ENCODE measurements at places on chromosomes 2 and 18.

GRCh38 chr2:127575941-127576432 lies 40.5 kb downstream of the MYO7B start:
- no peak for DNase-seq

GRCh38 chr2:189150033-189150432 lies 29.5 kb downstream of the COL5A2 start:
- DNase-seq: peak; percentile 59

- no peak for DNase-seq
These were observed 24.2 kb downstream of the BCL11A start for GRCh38 chr2:60529136-60529784.

DNA sequence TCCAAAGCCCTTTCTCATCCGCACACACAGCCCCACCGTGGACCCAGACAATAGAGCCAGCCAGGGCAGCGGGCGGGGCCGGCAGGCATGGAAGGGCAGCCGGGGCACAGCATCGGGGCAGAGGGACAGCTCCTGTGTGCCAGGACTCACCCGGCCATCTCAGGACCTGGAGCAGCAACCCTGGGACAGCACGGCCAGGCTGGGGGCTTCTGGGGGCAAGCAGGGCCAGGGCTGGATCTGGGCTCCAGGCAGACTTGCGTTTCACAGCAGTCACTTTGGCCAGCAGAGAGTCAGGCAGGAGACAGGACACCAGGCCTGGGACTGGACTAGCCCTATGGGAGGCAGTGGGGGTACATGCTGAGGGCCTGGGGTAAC lies 15.5 kb downstream of the ANO7 start:
- DNase-seq: no peak

DNA sequence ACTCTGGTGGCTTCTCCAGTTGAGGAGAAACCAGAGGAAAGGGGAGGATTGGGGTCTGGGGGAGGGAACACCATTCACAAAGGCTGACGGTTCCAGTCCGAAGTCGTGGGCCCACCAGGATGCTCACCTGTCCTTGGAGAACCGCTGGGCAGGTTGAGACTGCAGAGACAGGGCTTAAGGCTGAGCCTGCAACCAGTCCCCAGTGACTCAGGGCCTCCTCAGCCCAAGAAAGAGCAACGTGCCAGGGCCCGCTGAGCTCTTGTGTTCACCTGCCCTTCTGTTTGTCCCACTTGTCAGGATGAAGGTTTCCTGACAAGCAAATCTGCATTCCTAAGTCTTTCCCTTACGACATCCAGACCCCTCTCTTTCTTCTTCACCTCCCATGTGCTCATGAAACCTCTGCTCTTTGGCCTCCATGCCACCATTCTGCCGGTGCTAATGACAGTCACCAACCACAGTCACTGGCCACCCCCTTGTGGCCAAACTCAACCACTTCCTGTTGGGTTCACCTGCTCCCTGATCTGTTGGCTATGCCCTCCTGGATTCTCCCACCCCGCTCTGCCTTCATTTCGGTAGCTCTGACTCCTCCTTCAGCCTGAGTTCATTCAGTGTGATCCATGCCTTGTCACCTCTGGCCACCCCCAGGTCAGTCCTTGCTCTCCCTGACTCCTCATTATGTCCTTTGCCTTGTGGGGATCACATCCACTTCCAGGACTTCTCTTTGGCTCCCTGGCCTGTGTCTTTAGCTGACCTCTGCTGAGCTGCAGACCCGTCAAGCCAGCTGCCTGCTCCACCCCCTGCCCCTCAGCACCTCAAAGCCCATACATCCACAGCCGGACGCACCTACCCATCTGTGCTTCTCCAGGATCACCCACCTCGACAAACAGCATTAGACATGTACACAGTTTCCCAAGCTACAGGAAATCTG lies 17.6 kb downstream of the EMX1 start:
- no peak for DNase-seq

GRCh38 chr2:167249197-167249596 lies 360.9 kb downstream of the XIRP2 start:
- DNase-seq: no peak

DNA sequence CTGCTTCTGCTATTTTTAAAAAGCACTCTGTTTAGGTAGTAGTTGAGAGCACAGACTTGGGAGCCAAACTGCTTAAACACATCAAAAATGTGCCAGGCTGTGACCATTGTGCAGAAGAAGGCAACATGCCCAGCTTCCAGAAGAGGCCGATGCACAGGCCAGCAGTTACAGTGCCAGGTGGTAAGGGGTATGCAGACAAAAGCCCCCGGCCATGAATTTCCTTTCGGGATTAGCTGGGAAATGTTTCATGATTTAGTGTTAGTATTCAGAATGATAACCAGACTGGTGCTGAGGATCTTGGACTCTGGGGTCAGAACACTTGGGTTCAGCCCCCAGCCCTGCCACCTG lies 40.0 kb upstream of the ATG16L1 start:
- DNase-seq: no peak

GRCh38 chr2:233816771-233817170 lies 37.6 kb downstream of the HJURP start:
- DNase-seq: no peak

DNA sequence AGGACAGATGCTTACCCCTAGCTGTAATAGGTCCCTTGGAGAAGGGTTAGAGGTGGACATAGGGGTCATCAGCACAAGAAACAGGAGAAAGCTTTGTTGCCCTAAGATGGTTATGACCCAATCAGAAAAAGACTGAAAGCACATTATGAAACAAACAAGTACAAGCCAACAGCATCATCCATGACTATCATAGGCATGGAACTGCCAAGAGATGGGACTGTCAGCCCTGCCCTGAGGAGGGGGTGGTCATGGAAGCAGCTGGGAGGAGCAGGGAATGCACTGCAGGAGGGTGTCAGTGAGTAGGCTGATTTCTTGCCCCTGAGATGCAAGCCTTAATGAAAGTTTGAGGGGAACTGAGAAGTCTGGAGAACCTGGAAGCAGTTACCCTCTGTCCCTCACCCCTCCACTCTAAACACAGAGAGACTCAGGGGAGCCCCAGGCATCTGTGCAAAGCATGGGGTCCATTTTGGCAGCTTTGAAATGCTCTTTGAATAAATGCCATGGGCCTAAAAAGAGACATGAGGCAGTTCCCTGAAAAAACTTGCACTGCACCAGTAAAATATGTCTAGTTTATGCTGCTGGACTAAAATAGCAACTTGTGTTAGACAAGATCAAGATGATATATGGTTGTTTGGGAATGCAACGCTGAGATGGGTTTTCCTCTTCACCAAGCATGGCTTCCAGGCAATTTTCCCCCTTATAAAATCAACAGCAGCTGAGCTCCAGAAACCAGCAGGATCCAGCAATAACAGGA lies 122.7 kb upstream of the ZFP36L2 start:
- DNase-seq: peak; percentile 49

- DNase-seq: peak; percentile 33
These were observed 1293.6 kb upstream of the ZEB2 start for GRCh38 chr2:145813481-145813880.

DNA sequence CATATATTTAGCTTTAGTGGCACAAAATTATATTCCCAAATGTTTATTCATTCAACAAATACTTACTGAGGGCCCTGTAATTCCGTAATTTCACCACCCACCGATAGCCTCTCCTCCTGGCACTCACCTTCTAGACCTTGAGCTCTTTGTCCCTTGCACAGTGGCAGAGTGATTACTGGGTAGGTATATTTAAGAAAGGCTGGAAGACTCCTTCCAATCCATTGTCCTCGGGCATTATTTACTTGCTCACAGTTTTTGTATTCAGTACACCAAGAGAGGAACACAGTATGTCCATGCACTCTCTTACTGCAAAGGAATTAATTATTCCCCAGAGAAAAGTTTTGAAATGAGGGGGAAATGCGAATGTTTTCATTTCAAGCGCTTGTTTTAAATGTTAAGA lies 1.1 kb upstream of the CDCA7 start:
- DNase-seq: no peak

DNA sequence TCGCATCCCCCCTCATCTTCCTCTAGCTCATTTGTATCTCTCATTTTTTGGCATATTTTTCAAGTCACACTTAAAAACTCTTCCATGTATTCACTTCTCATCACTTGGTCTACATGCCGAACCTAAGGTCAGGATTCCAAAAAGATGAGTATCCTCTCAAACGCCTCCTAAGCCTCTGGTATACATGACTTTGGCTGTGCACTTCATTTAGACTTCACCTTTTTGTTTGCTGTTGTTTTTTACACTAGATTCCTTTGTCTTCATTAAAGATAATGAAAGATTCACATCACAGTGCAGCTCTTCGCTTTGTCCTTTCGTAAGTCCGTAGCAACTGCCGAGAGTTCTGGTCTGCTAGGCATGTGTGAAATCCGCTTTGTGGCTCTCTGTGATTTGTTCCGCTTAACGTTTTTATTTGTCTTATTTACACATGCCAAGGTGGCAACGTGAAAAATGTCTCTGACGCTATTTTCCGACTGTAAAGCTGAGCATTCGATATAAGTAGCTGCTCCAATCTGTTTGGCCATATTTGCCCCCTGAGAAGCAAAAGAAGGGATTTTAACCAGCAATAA lies 17.7 kb downstream of the RND3 start:
- DNase-seq: no peak

- no peak for DNase-seq
These were observed 56.2 kb downstream of the CAVIN2 start for GRCh38 chr2:191790737-191791136.

- no peak for DNase-seq
These were observed 29.8 kb upstream of the GALM start for GRCh38 chr2:38636069-38636468.

DNA sequence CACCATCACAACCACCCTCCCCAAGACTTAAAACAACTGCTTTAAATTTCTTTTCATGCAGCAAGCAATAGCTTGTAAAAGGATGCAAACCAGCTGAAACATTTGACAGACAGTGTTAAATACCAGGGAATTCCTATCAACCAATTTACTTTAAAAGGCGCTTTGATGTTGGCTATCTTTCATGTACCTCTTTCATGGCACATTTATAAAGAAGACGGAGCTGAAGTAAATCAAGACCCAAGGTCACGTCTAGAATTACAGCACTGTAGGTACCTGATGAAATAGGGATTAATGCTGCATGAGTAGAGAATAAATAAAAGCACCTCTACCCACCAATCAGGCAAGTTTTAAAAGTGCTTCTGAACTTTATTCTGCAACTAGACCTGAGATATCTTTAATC lies 78.9 kb downstream of the SRBD1 start:
- DNase-seq: no peak

- no peak for DNase-seq
These were observed 3.2 kb upstream of the AQP12B start for GRCh38 chr2:240685771-240686371.

DNA sequence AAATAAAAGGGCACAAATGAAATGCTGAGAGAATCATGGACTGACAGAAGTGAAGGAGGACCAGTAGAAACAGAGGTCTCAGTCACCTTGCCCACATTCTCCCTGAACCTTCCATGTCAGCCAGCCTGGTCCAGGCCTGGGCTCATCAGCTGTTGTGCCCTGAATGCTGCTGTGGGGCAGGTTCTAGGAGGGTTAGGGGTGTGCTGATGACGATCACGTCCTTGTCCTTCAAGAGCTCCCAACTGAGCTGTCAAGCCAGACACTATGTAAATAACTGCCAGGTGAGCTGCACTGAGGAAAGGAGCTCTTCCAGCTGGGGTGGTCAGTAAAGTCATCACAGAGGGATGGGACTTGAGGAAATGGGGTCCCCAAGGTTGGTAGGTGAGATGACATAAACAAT lies 156.5 kb downstream of the SMAD2 start:
- no peak for DNase-seq

DNA sequence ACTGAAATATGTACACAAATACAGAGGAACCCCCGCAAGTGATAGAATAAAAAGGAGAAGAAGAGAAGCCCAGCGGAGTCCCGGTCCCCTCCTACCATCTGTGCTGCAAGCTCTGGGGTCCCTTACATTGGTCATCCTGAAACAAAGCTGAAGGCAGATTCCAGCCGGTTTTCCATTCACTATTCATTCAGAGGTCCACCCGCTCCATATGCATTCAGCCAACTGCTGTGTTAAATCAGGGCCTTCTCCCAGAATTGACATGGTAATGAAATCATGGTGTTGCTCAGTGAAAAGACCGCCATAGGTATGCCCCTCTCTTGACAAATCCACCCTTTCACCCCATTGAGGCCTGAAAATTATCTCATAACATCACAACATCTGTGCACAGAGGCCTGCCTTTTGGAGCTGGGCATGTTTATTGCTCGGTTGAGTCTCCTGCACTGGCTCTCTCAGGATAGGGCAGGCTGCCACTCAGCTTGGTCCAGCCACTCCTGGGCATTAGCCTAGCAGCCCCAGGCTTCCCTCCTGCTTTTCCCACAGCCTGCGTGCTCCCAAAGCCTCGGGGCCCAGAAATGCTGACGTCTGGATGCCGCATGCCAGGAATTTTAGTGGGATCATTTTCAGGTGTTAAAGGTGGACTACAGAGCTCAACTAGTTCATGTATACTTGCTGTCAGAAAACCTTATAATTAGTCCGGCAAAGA lies 39.3 kb upstream of the ID2 start:
- no peak for DNase-seq

DNA sequence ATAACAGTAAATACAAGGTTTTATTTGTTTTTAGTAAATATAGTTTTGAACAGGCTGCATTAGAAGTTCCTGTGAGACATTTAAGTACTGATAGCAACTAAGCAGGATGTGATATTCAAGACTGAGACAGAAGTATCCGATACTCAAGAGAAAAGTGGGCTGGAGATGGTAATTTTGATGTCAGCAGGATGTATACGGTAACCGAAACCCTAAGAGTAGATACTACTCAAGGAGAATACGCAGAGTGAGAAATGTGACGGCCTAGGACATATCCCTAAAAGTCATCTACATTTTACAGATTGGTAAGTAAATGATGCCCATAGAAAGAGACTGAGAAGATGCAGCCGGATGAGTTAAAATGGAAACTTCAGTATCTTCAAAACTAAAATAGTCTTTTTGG lies 115.4 kb downstream of the GORASP2 start:
- no peak for DNase-seq

DNA sequence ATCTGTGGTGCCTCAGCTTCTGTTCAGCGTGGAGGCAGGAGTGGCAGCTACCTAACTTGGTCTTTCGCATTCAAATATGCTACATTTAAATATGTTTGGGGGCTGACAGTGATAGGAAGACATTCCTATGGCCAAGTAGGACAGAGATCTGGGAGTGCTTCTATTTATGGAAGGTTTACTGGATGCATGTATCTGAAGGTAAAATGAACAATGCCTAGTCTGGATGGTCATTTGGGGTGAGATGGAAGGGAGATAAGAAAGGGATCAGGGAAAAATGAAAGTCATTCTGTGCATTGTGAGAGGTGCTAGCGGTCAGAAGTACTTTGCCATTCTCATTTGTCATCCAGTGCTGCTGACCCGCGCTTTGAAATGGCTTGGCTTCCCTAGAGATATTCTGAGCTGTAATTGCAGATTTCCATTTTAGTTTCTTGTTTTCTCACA lies 300.9 kb upstream of the FBXO11 start:
- no peak for DNase-seq

GRCh38 chr2:216742411-216742810 lies 47.1 kb upstream of the IGFBP5 start:
- DNase-seq: no peak

GRCh38 chr2:32697156-32697555 lies 69.3 kb downstream of the TTC27 start:
- peak; percentile 72 for DNase-seq

GRCh38 chr2:74538881-74539339 lies 9.2 kb downstream of the HTRA2 start:
- no peak for DNase-seq
